ENCODE measurements at places on chromosomes 1 and 21.

GRCh38 chr1:95013950-95014574 is 58.7 kb downstream of the ALG14 start:
- DNase-seq: no peak

- DNase-seq: no peak
Observed at GRCh38 chr1:228013131-228013934, 6.5 kb downstream of the WNT3A start.

DNA sequence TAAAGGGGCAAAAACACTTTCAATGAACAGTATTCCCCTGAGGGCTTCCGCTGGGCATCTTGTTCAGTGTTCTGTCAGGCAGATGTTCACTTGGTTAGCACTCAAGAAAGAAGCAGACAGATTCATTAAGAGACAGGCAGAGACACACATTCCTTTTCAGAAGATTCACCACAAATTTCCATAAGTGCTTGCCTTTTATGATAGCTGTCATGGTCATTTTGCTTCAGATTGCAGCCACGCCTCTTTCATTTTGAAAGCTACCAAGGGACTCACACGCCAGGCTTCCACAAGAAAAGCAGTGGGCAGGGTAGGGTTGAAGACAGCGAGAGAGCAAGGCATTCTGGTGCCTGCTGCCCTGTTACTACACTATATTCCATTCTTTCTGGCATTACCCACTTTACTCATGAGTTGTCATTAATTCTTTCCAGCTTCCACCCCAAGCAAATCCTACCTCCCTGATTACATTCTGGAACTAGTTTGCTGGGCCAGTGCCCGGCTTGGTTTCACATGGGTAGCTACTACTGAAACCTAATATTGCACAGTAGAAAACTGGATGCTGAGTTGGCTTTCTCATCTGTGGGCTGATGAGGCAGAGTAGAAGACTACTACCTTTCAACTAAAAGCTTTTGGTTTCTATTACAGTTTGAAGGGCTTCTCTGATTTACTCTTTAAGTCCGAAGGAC is 91.2 kb upstream of the COL24A1 start:
- DNase-seq: no peak

- DNase-seq: no peak
Observed at GRCh38 chr21:46081022-46081861, 16.7 kb upstream of the COL6A2 start.

DNA sequence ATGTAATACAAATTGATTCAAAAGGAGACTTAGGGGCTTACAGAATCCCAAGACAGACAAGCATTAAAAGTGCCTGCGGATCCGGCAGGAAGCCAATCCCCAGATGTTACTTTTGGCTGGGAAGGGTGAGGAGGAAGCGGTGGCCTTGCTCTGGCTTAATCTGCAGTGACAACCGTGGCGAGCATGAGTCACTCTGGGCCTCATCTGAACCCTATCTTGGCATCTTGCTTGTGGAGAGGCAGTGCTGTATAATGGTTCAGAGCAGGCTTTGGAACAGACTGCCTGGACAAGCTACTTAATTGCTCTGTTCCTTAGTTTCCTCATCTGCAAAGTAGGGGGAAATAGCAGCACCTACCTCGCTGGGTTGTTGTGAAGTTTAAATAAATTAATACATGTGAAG is 74.1 kb downstream of the XCL2 start:
- DNase-seq: no peak

GRCh38 chr1:30860320-30860652 is 48.3 kb downstream of the SDC3 start:
- no peak for DNase-seq

- DNase-seq: no peak
Observed at GRCh38 chr1:60169206-60169605, 95.6 kb upstream of the C1orf87 start.

DNA sequence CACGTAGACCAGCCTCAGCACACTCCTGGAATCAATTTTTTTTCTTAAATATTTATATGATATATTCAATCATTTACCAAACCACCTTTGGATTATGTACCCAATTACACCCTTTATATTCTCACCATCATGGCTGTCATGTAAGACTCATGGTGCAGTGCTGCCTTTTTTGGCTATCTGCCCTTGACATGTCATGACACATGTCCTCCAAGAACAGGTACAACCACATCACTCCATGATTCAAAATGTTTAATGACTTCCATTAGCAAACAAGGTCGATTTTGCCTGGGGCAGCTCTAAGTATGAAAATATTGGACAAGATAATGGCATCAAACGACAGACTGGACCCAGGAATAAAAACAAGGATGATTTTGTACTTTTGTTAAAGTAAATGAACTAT is 861.1 kb upstream of the ADAMTS5 start:
- DNase-seq: no peak

- DNase-seq: no peak
Observed at GRCh38 chr21:38639571-38640354, 141.5 kb upstream of the ERG start.

GRCh38 chr1:17607644-17608581 is 68.4 kb downstream of the ARHGEF10L start:
- no peak for DNase-seq

- no peak for DNase-seq
Observed at GRCh38 chr1:209688746-209689234, 13.6 kb downstream of the G0S2 start.

GRCh38 chr1:214685906-214686305 is 82.9 kb downstream of the CENPF start:
- no peak for DNase-seq

GRCh38 chr1:63984930-63985290 is 211.1 kb downstream of the ROR1 start:
- no peak for DNase-seq

DNA sequence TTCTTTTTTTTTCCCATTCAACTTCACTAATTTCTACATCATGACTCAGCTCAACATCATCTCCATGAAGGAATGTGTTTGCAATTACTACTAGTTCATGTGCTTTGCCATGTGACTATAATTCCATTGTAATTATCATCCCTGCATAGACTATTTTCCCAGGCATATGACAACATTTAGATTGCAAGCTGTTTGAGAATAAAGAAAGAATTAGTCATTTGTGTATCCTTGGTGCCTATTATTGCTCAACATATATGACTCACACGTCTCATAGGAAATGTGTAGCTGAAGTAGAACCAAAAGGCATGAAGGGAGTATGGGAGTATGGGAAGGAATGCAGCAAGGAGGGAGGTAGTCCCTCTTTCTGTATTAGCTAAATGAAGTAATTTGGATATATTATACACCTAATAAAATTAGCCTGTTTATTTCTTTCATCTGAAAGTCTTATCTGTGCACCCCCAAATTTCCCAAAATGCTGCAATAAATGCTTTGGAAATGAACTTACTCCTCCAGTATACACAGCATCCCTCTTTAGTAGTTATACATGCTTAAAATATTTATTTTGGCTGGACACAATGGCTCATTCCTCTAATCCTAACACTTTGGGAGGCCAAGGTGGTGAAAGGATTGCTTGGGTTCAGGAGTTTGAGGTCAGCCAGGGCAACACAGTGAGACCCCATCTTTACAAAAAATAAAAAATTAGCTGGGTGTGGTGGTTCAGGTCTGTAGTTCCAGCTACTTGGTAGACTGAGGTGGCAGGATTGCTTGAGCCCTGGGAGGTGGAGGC is 316.9 kb upstream of the ADGRL4 start:
- no peak for DNase-seq

GRCh38 chr1:175514387-175514953 is 228.9 kb downstream of the TNR start:
- DNase-seq: no peak

DNA sequence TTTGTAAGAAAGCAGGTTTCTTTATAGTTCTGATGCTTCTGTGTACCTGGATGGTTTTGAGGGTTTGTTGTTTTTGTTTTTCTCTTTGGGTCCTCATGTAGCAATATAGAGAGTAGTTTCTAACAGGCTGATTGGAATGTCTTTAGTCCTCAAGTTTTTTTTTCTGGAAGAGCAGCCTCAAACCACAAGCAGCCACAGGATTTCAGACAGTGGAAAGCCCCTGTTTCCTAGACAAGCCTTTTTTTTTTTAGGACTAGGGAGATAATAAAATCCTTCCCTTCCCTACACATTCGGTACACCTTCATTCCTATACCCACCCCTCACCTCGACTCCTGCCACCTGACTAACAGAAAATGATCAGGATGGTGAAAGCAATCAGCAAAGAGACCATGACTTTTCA is 47.6 kb downstream of the ACP6 start:
- DNase-seq: no peak

GRCh38 chr1:103191327-103191726 is 83.0 kb upstream of the COL11A1 start:
- no peak for DNase-seq

- no peak for DNase-seq
Observed at GRCh38 chr1:27269276-27269675, 34.8 kb downstream of the WDTC1 start.

DNA sequence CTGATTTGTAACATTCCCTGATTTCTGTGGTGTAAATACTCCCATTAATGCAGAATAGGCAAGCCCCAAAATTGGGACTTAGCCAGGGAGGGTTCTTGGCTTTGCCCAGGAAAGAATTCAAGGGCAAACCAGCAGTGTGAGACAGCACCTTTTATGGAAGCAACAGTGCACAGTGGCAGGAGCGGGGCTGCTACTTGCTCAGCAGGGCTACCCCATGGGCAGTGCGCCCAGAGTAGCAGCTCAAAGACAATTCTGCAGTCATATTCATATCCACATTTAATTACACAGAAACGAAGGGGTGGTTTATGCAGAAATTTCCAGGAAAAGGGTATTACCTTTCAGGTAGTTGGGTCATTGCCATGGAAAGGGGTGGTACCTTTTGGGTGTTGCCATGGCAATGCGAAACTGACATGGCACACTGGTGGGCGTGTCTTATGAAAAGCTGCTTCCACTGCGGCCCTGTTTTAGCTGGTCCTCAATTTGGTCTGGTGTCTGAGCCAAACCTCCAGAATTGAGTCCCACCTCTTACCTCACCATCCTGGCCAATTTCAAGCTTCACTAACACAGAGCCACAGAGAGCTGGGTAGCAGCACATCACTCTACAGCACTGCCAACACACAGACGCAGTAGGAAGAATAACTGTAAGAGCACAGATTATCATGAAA is 35.9 kb downstream of the FHAD1 start:
- no peak for DNase-seq

DNA sequence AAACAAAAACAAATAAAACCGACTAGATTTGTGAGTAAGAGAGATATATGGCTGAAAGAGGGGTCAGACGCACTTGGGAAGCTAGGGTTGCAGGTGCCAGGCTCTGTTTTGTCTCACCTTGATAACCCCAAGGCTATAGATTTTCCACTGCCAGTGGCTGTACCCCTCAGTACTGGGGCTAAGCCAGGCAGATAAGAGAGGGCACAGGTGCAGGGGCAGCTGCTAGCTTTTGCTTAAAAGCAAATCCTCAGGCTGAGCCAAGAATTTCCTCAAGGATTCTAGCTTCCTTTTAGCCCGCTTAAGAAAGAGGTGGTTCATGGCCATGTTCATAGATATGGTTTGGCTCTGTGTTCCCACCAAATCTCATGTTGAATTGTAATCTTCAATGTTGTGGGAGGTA is 57.9 kb downstream of the OVGP1 start:
- DNase-seq: no peak

GRCh38 chr21:32975811-32976431 is 49.8 kb upstream of the OLIG2 start:
- DNase-seq: no peak

DNA sequence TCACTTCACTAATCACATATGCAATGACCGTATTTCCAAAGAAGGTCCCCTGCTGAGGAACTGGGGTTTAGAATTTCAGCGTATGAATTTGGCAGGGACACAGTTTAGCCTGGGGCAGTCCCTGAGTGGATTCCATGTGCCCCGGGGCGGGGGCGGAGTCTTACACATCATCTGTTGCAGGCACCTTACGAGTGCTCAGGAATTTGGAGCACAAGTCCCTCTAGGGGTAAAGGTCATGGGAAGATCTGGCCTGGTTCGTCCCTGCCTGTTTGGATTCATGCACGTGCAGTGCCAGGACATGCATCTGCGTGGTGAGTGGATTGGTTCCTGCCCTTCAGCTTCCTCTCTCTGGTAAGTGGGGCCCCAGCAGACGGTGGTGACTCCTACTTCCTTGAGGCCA is 208.3 kb upstream of the C1orf174 start:
- DNase-seq: no peak

GRCh38 chr1:54357967-54358366 is 48.2 kb downstream of the SSBP3 start:
- no peak for DNase-seq

DNA sequence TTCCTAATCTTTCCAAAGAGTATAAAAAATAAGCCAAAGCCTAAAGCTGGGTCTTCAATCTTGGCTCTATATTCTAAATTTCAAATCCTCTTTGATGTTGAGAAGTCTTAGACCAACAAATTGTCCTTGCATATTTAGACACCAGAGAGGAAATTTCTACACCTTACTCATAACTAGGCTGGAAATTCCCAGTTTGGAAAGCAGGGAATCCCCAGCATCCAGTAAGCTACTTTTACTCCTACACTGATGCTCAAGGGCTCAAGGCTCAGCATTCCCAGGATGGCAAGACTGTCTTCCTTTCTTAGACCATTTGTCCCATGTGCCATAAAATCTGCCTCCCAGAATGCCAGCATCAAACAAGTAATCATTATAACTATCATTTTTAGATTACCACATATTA is 28.3 kb downstream of the PRDX6 start:
- DNase-seq: no peak

DNA sequence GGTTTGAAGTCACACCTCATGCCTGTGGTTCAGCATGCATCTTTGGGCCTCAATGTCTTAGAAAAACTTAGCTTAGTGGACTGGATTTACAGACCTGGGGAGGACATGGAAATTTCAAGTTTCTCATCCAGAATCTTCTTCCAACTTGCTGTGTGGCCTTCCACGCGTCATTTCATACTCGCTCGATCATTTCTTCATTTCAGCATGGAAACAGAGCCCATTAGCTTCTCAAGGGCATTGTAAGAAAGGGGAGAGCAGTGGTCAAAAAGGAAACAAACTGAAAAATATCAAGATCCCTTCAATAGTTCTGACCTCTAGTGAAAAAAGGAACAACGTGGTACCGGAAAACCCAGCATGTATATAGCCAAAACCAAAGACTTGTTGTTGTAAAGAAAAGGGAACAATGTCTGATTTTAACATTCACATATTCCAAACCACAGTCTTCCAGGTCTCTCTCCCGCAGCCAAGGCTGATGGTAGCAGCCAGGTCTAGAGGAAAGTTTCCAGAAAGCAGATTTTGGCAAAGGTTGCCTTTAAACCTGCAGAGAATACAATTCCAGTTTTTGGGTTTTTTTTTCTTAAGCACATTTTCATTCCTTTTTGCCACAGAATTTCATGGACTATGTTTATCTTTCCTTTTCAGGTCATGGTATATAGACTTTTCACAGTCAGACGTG is 97.0 kb upstream of the CDC42BPA start:
- DNase-seq: no peak

DNA sequence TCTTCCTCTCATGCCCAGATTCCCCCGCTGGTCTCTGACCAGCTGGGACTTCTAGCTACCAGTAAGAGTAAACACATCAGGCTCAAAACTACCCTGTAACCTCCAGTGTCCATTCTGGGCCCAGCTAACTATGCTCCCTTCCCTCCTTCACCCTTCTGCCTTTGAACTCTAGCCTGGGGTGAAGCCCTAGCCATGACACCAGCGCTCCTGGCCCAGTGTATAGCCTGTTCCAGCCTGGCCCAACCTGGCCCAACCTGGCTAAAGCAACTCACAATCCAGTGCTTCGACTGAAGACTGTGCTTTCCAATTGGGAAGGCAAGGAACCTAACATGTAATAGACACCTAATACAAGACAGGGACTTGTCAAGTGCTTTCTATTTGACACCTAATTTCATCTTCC is 27.6 kb downstream of the CSMD2 start:
- no peak for DNase-seq

GRCh38 chr1:33777337-33777736 is 86.5 kb upstream of the HMGB4 start:
- no peak for DNase-seq

- no peak for DNase-seq
Observed at GRCh38 chr1:184824691-184825323, 70.1 kb upstream of the EDEM3 start.

Measured in activated naive CD4-positive, alpha-beta T cell (primary cell).